OCI-M1 (cell line): ENCODE measurements at places on chromosomes 7 and 10.

GRCh38 chr7:66877577-66878300 is 43.3 kb upstream of the TMEM248 start:
- DNase-seq, result peak; percentile 52

DNA sequence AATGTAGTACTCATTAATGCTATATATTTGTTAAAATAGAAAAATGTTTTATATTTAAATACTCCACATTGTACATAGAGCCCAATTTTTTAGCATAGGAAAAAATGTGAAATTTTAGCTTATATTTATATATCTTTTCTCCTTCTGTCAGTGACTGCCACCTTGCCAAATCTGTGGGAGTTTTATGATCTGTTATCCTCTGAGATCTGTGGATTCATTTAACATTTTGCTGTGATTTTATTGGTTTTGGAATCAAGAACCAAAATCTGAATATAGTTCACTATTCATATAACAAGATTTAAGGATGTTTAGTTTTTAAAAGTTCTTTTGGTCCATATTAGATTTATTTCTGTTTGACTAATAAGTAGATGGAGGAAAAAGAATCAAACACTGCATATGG is 127.9 kb downstream of the PPP1R9A start:
- no peak for DNase-seq

- DNase-seq, result no peak
Observed at GRCh38 chr10:19659920-19660655, 156.1 kb upstream of the PLXDC2 start.

DNA sequence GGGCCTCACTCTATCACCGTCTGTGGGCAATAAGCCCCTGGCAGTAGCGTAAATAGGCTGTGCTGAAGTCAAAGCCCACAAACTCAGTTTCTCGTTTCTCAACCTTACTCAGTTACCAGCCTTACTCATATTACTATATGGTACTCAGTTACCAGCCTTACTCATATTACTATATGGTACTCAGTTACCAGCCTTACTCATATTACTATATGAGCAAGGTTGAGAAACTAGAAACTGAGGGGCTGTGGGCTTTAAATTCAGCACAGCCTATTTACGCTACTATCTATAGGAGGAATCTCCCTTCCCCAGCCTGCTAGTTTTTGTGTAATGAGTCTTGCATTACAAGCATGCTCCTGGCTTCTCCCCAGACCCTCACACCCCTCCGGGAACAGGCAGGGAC is 35.4 kb downstream of the CCDC3 start:
- no peak for DNase-seq
